ENCODE measurements at places on chromosomes 16 and 17.

DNA sequence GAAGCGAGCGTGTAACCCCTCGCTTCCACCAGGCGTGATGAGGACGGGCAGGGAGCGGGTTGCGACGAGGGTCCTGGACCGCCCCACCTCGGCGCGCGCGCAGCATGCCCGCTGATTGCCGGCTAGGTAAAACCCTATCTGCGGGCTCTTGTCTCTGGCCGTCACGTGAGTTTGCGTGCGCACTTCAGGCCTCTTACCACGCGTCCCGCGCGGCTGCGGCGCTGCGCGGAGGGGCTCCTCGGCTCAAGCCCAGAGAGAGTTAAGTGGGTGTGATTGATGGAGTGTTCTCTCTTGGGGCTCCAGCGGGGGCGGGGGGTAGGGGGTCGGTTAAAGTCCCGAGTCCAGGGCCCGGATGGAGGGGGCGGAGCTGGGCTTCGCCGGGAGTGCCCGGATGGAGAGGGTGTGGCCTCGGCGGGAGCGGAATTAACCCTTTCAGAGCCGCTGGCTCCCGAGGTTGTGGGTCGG is 7.9 kb downstream of the KDM6B start:
- peak; percentile 77 for DNase-seq

GRCh38 chr16:8720967-8721308 is 46.5 kb downstream of the ABAT start:
- no peak for DNase-seq

- DNase-seq: no peak
Observed at GRCh38 chr16:27205423-27206065, 2.2 kb downstream of the KDM8 start.

DNA sequence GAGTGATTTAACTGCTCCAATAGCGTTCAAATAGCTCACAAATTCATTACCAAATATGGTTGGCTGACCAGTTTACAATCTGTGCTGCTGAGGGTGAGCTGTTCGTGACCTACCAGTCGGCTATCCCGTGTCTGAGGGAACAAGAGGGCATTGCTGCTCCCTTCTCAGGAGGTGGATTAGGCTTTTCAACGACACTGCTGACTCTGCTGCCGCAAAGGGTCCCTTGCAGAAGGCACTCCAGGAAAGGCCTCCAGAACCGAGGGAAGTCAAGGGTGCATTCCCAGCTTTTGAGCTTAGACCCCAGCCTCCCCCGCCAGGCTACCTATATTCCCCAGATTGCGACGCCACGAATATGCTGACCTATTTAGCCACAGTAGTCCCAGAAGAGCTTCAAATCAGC is 32.3 kb downstream of the GJC1 start:
- no peak for DNase-seq

DNA sequence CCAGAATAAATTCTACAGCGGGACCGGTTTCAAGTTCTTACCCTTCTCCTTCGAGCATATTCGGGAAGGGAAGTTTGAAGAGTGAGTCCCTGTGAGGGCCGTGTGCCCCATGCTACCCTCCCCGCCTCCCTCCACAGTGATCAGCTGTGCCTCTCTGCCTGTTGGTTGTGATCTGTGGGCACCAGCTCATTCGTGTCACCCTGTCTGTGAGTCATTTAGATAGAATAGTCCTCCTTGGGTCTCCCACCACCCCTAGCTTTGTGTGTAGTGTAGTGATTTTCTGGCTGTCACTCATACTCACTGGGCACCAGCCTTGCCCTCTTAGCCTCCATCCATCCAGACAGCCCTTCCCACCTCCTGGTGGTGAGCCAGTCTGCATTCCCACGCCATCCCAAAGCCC is 15.0 kb upstream of the NAGLU start:
- DNase-seq: no peak
